ENCODE measurements at places on chromosomes 2 and 18. TPM values are rescaled to one million over a fixed set of nuclear protein-coding genes. Genes with fewer than 3 reads are reported as not detected.
A peak's percentile ranks its signal among the peaks of the same experiment; 100 is the strongest.

GRCh38 chr2:95730813-95731212, 139.0 kb downstream of the TRIM43 start:
- DNase-seq = no peak

Gene SANBR
- total RNA-seq = 11.4 TPM

Gene CTNNA2
- total RNA-seq = not detected

DNA sequence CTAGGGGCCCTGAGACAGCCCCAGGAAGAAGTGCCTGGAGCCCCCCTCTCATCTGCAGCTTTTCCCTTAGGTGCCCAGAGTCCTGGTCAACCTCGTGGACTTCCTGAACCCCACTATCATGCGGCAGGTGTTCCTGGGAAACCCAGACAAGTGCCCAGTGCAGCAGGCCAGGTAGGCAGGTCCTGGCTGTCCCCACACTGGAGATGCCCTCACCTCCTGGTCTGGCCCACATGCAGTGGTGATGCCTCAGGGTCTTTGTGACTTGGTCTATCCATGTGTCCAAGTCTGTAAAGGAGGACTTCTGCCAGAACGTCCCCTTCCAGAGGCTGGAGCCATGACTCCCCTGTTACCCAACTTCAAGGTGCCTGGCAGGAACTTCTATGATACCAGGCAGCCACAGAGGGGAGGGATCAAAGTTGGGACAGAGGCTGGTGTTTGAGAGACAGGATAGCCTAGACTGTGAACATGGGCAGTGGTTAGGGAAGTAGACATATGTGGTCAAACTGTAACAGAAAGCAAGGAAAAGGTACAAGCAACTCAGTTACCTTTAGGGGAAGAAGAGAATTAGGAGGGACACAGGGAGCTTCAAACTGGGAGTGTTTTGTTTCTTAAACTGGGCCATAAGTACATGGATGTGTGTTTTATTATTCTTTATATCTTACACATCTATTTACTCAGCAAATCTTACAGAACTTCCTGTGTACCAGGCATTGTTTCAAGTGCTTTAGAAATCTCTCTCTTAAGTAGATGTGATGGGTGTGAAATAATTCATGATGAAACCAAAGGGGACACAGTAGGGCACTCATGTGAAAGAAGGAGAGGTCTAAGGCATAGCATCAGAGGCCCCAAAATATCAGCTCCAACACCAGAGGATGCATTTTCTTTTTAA, 107.1 kb downstream of the PLB1 start:
- no peak for DNase-seq

DNA sequence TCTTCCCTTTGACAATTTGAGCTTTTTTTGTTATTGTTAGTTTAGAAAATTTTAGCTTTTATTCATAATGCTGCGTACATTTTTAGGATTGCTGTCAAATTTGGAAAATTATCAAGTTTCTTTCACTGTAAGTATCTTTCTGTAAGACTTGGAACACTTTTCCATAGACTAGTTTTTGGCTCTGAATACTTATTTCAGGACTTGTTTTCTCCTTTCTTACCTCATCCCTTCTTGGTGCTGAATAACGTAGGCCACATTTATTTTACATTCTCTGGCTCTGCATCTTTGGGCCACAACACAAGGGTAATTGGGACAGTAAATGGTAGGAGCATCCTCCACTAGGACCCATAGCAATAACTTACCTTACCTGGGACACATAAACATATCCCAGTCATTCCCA, 85.1 kb downstream of the CCDC85A start:
- DNase-seq = no peak

Gene SOWAHC
- total RNA-seq = 18.5 TPM

DNA sequence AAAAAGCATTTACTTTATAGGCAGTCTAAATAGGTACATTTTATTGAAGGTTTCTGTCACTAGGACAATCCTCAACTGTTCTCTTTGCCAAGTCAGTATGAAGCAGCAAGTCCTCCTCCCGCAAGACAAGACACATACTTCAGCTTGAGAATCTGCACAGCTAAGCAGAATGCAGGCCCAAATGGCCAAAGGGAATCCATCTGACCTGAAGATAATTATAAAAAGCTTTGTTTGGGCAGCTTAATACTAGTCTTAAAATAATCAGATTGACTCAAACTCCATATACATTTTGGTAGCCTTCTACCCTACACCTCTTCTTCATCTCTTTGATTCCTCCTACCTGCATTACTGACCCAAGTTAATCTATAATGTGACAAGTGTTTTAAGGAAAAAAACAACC, 1.8 kb downstream of the LANCL1 start:
- DNase-seq = no peak

DNA sequence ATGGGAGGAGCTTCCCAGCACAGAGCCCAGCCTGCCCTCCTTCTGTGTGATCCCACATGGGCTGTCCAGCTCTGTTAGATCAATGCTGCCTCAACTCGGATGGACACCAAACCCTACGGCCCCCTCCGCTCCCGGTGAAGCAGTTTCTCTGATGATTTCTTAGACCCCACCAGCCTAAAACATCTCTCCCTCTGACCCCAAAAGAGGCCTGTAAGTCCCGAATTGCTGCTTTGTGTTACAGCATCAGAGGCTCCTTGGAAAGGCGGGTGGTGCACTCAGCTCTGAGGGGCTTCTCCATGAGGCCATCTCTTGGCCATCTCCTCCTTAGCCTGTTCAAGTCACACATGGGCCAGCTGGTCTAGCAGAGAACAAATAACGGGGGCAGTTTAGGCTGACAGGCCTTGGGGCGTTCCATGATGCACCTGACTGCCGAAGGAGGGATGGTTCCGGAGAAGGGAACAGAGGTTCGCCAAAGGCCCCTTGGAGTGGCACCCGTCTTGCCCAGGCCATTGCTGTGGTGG, 240.7 kb downstream of the SH3RF3 start:
- DNase-seq = peak; percentile 34

- no peak for DNase-seq
Measured at GRCh38 chr2:3951131-3951954, 248.0 kb downstream of the DCDC2C start.

GRCh38 chr2:237170020-237170419, 84.3 kb downstream of the COPS8 start:
- DNase-seq = no peak

Gene EGR4
- total RNA-seq = not detected

GRCh38 chr2:37563375-37564015, 107.9 kb downstream of the CDC42EP3 start:
- DNase-seq = no peak

DNA sequence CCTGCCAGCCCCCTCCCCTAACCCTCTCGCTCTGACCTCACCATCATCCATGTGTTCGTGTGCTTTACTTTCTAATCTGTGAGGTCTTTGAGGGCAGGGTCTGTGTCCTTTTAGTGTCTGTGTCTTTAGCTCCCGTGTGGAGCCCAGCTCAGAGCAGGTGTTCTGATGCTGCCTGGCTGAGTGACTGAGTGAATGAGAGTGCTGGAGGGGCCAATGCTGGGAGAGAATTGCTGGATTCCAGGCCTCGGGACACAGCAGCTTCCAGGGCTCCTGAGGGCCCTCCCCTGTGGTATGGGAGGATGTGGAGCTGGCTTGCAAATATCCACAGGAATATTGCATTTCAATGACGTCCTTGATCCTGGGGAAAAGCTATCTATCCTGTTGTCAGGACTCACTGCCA, 160.6 kb downstream of the ANKRD30B start:
- DNase-seq = no peak

Gene DSC2
- 1.3 TPM for total RNA-seq

- DNase-seq = no peak
Measured at GRCh38 chr2:71704131-71704561, 250.8 kb downstream of the DYSF start.

Gene MC4R
- total RNA-seq = not detected

DNA sequence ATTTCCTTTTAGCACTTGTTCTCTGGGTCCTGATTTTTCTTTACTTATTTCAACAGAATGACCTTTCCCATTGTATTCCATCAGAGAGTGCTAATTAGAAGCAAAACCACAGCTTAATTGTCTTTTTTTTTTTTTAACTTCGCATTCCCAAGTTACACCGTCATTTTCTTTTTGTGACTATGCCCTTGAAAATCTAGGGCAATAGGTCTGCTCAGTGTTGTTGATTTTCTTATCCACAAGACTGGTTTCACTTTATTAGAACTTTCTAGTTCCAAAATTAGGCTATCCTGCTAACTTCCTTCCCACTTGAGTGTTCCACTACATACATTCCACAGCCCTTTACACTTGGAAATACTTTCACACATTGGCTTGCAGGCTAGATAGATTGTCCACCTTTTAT, 18.7 kb upstream of the ADAM17 start:
- no peak for DNase-seq

DNA sequence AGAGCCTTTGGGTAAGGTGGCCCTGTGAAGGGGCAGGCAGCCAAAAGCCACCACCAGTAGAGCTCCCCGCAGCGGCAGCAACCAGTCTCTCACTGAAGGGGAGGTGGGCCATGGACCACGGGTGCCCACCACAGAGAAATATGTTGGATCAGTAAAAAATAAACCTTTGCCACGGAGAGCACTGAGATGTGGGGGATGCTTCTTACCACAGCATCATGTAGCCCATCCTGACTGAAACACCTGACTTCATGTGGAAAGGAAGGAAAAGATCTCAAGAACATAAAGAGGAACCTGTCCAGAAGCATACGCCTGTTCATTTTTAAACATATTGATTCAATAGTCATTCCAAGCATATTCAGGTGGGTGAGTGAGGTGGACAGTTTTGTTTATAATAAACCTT, 51.1 kb downstream of the LONRF2 start:
- DNase-seq = no peak

Gene TCF4
- total RNA-seq = 33.6 TPM

- no peak for DNase-seq
Measured at GRCh38 chr2:59176737-59177136, 935.6 kb upstream of the FANCL start.

DNA sequence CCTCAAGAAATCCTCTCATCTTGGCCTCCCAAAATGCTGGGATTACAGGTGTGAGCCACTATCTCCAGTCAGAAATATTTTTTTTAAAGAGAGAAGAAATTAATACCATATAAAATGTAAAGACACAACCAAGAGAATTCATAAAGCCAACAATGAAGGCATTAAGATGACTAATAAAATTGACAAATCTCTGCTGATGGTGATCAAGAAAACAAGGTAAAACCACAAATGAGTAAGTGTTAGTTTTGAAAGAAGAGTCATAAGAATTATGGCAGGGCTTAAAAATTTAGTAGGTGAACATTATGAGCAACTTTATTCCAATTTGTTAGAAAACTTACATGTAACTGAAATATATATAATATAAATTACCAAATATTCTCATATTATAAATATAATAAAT, 752.8 kb upstream of the CELF4 start:
- no peak for DNase-seq

- DNase-seq = peak; percentile 37
Measured at GRCh38 chr2:23420091-23420839, 35.3 kb downstream of the KLHL29 start.

DNA sequence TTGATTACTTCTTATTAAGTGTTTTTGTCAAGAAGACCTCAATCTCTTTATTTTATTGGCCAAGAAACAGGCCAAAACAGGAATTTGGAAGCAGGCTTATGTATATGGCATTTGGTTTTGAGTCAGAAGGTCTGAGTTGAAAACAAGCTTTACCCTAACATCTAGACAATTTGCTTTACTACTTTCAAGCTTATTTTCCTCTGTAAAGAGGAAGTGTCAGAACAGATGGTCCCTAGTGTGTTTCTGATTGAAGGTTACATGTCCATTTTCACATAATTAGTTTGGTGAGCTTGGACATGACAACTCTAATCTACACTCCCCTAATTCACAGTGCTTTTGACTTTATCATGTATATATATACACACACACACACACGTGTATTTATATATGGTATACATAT, 19.8 kb upstream of the MAP4K4 start:
- no peak for DNase-seq

DNA sequence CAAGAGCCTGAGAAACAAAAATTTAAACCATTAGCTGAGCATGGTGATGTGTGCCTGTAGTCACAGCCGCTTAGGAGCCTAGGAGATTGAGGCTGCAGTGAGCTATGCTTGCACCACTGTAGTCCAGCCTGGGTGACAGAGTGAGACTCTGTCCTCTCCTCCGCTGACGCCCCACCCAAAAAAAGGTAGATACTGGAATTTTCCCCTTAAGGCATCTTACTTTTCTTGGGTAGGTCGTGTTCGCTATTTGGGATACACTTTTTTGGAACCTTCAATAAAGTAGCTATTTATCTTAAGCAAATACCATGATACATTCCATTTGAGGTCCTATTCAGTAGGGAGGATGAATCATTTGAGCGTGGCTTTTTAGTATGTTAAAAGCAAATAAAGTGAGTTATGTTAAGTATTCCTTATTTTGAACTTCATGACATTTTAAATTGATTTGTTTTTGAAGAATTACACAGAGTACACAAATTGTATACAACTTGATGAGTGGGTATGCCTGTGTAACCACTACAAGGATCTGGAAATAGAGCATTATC, 38.7 kb downstream of the RALBP1 start:
- DNase-seq = peak; percentile 92

- no peak for DNase-seq
Measured at GRCh38 chr2:160489111-160489510, 4.5 kb downstream of the RBMS1 start.

- DNase-seq = no peak
Measured at GRCh38 chr2:55017880-55018279, 32.4 kb downstream of the RTN4 start.

- no peak for DNase-seq
Measured at GRCh38 chr2:26460613-26461031, 17.3 kb downstream of the OTOF start.

Gene NYAP2
- not detected for total RNA-seq

DNA sequence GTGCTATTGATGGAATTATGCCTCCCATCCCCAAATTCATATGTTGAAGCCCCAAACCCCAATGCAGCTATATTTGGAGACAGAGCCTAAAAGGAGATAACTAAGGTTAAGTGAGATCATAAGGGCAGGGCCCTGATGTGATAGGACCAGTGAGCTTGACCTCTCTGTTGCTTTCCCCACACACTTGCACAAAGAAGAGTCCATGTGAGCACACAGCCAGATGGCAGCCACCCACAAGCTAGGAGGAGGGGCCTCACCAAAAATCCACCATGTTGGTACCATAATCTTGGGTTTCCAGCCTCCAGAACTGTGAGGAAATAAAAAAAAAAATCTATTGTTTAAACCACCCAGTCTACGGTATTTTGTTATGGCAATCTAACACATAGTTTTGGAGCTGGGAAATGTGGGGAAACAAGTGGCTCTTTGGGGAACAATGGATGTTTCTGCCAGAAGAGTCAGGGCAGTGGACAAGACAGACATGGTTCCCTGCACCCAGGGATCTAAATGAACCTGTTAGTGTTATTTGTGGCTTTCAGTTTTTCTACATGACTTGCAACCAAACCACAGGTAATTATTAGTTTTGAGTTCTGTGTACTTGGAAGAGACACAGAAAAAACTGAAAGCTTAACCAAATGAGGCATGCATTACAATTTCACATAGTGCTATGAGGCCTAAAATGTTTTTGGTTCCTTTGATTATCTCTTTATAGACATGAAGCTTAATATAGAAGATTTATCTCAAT, 259.1 kb downstream of the LTBP1 start:
- no peak for DNase-seq

Gene TTN
- total RNA-seq = not detected

- no peak for DNase-seq
Measured at GRCh38 chr18:22207021-22207758, 37.8 kb downstream of the GATA6 start.

Measured in SJSA1 (cell line).